ACHN (cell line): ENCODE measurements at places on chromosomes 5 and 9.

GRCh38 chr5:135210286-135211055, 176.4 kb upstream of the PITX1 start:
- DNase-seq = no peak

GRCh38 chr9:126703002-126703865, 89.5 kb downstream of the LMX1B start:
- DNase-seq = no peak

- no peak for DNase-seq
These were observed 197.8 kb downstream of the GLIS3 start for GRCh38 chr9:4102078-4102477.

DNA sequence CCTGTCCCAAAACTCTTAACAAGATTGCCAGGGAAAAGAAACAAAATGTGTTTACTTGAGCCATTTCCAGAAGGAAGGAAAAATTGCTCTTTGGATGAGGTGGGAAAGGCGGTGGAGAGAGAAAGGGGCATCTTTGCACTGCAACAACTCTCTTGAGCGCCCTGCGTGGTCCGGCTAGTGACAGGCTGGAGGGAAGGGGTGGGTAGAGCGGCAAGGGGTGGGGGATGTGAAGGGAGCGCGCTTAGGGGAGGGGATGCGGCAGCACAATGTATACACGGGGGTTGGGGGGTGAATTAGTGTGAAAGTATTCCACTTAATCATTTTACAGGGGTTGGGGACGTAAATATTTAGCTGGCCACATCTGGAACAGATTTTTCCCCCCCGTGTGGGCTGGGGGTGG, 1.3 kb downstream of the FGF10 start:
- DNase-seq = no peak

DNA sequence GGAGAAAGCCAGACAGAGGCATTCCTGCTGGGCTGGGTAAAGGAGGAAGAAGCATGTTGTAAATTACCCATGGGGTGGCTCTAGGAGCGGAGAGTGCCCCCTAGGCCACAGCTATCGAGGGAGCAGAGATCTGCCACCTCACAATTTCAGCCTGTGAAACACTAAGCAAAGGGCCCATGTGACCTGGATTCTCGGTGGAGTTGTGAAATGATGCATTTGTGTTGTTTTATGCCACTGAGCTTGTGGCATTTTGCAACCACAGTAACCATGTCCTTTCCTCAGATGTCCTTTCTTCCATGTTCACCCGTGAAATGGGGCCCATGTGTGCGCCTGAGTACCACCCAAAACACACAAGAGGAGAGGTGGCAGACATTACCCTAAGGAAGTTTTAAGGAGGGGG, 159.3 kb downstream of the SYK start:
- no peak for DNase-seq

DNA sequence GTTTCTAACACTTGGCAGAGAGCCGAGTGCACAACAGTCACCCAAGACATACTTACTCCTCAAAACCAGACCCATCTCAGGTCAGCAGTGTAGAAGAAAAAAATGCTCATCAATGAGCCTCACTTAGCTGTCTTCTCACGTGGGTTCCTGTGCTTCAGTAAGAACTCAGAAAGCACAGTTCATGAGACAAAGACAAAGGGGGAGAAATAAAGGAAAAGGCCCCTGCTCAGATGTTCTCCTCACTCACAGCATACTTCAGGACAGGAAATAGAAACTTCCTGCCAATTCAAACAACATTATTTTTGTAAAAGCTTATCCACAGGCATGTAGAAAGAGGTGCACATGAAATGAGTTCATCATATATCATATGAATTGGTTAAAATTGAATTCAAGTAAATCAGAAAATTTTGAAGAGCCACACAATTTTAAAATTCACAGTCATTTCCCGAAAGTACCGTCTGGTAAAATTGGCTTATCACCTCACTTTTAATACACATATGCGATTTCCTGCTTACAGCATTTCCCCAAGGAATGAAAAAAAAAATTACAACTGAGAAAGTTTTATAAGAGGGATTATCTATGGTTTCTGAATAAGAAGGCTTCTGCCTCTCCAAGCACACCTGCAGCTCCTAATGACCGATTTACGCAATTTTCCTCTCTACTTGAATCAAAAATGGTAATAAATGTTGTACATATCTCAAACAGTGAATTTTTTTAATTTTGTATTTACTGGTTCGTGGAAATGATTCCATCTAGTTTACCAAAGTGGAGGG, 328.3 kb downstream of the TMEM167A start:
- DNase-seq = no peak

GRCh38 chr9:106560540-106560939, 302.4 kb upstream of the ZNF462 start:
- no peak for DNase-seq

DNA sequence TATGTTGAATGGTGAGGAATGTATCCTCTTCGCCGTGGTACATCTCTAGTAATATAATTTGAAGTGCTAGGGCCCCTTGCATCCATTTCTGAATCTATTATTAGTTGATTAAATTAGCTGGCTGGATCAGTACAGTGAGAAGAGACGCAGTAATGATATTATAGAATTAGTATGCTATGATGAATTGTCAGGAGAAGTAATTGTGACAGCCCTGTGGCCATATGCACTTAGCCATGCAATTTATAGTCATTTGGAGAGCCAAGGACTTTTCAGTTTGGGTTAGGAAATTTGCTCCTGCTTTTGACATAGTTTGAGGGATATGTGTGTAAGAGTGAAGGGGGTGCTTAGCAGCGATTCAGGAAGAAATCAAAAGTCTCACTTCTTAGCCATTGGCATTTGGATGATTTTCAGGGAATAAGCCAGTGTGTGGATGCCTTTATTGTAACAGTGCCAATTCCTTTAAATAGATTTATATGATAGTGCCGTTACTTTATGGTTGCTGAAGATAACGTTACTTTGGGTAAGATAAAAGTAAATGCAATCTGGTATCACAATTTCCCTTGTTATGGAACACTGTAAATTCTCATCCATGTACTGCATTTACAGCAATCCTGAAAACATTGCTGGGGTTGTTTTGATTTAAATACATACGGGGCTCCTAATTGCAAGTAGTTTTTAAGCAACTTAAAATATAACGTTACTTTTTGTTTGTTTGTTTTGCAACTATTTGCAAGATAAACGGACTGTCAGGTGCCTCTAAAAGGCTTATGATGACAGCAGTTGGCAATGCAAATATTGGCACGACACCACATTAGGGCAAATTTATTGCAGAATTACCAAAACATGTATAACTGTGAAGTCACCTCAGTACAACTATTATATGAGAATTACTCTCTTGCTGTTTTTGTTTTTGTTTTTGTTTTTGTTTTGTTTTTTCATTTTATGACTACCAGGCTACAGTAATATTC, 875.4 kb upstream of the WWC1 start:
- DNase-seq = no peak

GRCh38 chr9:2281031-2281802, 266.1 kb downstream of the SMARCA2 start:
- DNase-seq = no peak

GRCh38 chr5:116379306-116379705, 195.3 kb downstream of the SEMA6A start:
- no peak for DNase-seq

DNA sequence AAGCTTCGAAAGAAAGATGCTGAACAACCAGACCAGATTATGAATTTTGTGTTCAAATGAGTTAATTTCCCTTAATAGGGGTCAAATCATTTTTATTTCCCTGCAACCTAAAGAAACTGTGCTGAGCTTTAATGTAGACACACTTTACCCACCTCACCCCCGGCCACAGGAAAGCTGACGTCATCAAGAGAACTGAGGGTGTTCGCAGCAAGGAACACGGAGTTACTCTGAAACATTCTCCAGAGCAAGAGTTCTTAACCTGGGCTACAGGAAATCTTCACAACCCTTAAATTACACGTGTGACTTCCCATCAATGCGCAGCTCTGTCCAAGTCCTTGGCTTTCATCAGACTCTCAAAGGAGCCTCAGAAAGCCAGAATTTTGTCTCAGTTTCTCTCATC, 116.3 kb downstream of the COL23A1 start:
- DNase-seq = no peak

DNA sequence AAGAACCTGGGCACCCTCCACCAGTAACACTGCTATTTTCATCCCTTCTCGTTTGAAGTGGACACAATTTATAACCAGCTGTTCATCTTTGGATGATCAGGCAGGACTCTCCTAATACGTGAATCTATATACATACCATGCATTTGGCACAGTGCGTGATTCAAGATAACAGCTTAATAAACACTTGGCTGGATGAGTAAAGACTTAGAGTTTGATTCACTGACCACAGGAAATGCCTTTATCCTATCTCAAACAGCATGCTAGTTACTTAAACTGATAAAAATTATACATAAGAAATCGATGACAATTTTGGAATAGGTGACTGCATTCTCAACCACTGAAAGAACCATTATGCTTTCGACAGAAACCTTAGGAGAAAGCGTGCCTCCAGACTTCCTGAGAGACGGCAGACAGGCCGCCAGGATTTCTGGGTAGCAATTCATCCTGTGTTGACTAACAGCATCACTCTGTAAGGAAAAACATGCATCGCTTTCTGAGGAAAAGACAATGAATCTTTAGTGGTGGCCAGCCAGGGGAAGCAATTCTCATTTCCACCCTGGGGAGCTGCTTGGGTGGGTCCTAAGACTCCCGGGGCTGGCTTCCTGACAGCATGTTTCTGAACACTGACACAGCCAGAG, 9.7 kb downstream of the MRPL36 start:
- no peak for DNase-seq

GRCh38 chr5:159442206-159442850, 112.0 kb upstream of the IL12B start:
- DNase-seq = no peak

- DNase-seq = no peak
These were observed 77.9 kb upstream of the ATG10 start for GRCh38 chr5:81893961-81894360.

DNA sequence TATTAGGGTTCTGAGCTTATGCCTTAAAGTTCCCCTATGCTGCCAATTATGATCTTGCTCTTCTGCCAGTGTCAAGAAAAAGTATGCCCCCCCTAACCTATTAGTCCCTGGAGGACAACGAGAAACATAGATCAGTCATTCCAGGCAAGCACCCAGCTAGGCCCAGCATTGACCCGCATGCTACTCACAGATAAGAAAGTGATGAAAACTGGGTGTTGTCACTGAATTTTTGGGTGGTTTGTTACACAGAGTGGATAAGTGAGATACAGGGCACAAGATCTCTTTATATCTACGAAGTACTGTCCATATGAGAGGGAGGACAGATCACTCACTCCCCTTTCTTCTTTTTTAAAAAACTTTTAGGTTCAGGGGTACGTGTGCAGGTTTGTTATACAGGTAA, 6.4 kb upstream of the TEX48 start:
- no peak for DNase-seq

DNA sequence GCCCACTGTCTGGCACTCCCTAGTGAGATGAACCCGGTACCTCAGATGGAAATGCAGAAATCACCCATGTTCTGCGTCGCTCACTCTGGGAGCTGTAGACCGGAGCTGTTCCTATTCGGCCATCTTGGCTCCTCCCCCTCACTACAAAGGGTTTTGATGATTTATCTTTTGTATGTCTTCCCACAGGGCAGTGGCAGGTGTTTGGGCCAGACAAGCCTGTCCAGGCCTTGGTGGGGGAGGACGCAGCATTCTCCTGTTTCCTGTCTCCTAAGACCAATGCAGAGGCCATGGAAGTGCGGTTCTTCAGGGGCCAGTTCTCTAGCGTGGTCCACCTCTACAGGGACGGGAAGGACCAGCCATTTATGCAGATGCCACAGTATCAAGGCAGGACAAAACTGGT, 9.4 kb downstream of the BTNL8 start:
- no peak for DNase-seq

- no peak for DNase-seq
These were observed 381.2 kb upstream of the PDE4D start for GRCh38 chr5:60274747-60275146.

- no peak for DNase-seq
These were observed 735.8 kb upstream of the WWC1 start for GRCh38 chr5:167555565-167556166.

DNA sequence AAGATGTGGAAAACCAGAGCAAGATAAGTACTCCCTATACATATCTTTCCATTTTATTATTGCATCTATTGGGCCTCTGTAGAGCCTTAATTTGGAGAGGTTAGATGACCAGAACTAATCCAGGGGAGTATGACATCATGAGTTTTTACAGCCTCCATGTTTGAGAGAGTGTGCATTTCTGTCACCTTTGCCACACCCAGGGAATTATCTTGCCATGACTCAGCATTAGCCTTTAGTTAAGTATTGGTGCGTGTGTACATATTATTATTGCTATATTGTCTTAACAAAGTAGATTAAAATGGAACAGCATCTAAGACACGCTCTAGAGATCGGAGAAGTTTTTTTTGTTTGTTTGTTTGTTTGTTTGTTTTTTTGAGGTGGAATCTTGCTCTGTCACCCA, 27.6 kb downstream of the DIMT1 start:
- DNase-seq = no peak

GRCh38 chr9:136156209-136157120, 37.8 kb upstream of the TMEM250 start:
- no peak for DNase-seq

DNA sequence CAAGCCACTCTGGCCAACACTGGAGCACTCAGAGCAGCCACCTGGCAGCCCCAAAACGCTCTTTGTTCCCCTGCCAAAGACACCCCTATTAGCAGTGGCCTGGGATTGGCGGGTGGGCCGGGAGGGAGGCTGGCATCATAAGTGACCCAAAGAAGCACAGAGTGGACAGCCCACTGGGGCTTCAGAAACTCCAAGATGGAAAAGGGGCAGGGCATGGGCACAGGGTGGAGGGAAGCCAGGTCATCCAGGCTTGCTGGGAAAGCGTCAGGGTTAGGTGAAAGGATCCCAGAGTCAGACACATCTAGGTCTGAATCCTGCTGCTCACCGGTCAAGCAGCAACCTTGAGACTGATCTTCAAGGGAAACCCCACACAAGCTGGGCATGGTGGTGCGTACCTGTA, 14.8 kb downstream of the EEIG1 start:
- no peak for DNase-seq

DNA sequence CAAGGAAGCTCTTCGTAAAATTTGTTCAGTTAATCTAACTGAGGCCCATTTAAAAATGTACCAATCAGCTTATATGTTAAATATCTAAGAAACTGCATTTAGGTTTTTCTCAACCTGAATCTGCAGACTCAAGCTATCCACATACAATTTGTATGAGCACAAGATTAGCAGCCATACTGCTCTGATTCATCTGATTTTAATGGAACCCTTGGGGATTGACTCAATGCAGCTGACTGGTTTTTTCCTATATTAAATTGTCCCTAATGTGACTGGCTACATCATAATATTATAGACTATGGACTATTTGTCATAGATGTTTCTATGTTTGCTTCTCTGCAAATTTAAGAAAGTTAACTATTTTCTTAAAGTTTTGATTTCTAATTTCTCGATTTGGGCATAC, 451.0 kb upstream of the TUSC1 start:
- no peak for DNase-seq

GRCh38 chr5:173434270-173434669, 106.1 kb upstream of the STC2 start:
- no peak for DNase-seq

DNA sequence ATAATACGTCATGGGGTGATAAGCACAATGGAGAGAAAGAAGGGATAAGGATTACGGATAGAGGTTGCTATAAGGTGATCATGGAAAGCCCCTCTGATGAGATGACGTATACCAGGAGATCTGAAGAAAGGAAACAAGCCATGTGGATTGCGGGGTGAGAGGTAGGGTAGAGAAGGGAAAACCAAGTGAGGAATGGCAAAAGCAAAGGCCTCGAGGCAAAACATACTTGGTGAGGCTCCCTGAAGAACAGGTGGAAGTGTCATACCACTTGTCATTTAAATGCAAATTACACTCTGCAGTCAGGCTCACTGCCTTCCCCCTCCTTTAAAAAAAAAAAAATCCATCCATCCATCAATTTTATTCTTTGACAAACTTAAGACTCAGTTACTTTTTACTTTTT, 420.8 kb downstream of the RAB3C start:
- no peak for DNase-seq
